ENCODE measurements at places on chromosomes 5 and 9.

GRCh38 chr5:116144103-116144502 lies 59.3 kb downstream of the COMMD10 start:
- no peak for DNase-seq

- peak; percentile 13 for DNase-seq
These were observed 6.2 kb downstream of the TMEM8B start for GRCh38 chr9:35835216-35835632.

- DNase-seq: no peak
These were observed 9.3 kb upstream of the PFDN1 start for GRCh38 chr5:140312067-140312790.

- no peak for DNase-seq
These were observed 17.2 kb downstream of the TMEM252 start for GRCh38 chr9:68523367-68523936.

- no peak for DNase-seq
These were observed 7.1 kb downstream of the SPRY4 start for GRCh38 chr5:142317753-142318152.

DNA sequence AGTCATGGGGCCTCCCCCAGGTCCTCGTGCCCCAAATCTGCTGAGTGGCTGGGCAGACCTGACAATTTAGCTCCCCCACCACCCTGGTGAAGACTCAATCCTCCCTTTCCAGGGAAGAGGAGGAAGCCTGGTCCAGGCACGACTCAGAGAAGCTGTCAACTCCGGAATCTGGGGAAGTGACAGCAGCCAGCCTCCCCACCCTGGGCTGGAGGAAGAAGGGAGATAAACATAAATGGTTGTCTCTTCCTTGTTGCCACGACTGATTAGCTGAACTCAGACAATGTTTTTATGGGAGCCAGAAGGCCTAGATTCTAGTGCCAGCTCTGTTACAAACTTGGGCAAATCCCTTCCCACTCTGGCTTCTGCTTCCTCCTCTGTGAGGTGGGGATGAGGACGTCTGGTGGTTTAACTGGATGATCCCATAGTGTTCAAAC lies 15.4 kb downstream of the CCDC69 start:
- DNase-seq: no peak

DNA sequence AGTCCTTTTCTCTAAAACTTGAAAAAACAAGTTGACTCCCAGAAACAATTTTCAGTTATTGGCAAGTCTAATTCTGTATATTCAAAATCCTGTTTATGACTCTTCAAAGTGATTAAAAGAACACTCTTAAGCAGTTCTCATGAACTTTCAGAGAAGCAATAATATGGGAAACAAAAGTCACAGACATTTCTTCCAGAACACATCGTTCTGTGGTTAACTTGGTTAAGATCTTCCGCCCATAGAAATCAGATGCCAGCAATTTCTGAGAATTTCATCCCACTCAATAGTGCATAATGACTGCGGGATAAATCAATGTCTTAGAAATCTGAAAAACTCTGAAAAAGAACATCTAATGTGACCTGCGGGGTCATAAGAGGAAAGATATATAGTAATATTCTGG lies 300.5 kb downstream of the COX7C start:
- DNase-seq: peak; percentile 59

DNA sequence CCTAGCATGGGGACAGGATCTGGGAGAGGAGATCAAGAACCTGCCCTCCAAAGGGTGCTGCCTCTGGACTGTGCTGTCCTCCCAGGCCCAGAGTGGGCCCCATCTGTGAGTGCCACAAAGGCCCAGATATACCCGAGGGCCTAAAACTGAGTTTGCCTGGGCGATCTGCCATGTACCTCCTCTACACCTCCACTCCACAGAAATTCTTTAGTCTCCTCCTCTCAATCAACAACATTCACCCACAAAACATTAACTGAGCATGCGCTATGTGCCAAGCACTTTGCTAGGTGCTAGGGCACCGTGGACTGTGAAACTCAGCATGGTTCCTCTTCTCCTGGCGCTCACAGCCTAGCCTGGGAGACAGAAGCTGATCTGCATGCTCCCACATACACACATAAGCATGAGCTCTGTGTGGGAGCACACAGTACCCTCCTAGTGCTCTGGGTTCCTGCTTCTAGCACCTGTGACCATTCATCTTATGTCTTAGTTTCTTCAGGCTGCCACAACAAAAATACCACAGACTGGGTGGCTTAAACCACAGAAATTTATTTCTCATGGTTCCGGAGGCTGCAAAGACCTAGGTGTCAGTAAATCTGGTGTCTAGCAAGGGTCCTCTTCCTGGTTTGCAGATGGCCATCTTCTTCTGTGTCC lies 82.0 kb upstream of the FSTL4 start:
- no peak for DNase-seq

GRCh38 chr9:130590305-130590704 lies 10.9 kb downstream of the FUBP3 start:
- no peak for DNase-seq

DNA sequence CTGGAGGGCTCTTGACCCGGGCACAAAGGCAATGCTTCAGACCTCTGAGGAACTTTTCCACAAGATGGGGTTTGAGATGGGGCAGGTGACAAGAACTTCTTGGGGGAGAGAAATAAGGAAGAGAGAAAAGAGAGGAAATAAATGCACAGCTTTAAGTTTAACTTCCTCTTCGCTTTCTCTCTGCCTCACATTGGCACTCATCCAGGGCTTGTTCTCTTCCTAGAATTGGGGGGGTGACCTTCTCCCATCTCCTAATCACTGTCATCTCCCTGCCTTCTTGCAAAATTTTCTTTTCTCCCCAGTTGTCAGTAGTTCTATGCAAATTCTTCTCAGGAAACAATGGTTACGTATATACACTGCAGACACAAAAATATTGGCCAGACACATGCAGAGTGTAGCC lies 19.1 kb upstream of the ADCY2 start:
- no peak for DNase-seq

DNA sequence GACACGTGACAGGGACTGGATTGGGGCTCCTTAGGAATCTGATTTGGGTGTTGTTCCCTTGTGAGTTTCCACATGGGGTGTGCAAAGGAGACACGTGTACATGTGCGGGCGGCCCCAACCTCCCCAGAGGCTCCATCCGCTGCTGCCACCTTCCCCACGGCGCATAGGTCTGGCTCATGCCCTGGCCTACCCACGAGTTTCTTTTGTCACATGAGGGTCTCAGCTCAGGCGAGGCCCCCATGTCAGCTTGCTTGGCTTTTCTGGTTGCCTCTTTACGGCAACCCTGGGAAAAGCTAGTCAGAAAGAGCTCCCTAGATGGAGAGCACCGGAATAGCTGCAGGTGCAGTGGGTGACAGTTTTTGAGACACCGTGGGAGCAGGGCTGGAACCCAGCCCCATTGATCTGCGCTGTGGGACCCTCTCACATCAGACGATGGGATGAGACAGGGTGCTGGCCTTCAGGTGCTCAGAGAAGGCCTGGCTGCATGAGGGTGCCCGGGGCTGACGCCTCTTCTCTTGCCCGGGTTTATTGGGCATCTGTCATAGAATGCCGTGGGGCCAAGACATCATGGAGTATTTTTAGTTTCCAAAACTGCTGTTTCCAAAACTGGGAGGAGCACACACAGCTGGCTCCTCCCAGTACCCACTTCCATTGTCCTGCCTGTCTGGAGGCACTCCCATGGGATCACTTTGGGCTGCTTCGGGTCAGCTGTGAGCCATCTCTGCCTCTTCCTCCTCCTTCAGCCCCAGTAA lies 107.8 kb downstream of the WNK2 start:
- no peak for DNase-seq

GRCh38 chr5:174320051-174320450 lies 274.5 kb downstream of the NSG2 start:
- no peak for DNase-seq

DNA sequence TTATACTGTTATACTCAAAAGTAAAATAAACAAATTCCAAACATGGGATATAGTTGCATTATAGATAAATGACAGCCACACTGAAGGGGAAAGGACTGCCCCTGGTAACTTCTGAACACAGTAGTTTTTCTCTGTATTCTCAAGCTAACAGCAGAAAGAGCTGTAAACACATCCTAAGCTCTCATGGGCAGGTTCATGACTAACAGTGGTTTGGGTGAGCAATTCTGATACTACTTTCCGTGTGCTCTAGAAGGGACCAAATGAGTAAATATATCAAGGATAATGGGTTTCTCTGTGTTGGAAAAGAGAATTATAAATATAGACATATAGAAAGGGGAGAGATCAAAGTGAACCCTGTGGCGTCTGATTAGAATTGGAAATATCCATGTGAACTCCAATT lies 2.2 kb upstream of the LCN6 start:
- DNase-seq: peak; percentile 74

GRCh38 chr9:114860187-114860586 lies 54.3 kb upstream of the TNFSF15 start:
- peak; percentile 17 for DNase-seq

DNA sequence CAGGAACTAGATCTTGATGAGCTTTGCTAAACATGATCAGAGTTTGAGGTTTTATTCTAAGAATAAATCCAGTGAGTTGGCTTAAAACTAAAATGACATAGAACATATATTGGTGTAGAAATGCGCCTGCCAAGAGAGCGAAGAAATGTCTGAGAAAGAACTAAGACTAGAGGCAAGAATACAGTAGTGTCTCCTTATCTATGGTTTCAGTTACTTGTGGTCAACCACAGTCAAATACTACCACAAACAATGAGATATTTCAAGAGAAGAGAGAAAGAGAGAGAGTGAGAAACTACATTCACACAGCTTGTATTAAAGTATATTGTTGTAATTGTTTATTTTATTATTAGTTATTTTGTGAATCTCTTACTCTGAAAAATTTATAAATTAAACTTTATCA lies 254.4 kb upstream of the CDH10 start:
- no peak for DNase-seq

DNA sequence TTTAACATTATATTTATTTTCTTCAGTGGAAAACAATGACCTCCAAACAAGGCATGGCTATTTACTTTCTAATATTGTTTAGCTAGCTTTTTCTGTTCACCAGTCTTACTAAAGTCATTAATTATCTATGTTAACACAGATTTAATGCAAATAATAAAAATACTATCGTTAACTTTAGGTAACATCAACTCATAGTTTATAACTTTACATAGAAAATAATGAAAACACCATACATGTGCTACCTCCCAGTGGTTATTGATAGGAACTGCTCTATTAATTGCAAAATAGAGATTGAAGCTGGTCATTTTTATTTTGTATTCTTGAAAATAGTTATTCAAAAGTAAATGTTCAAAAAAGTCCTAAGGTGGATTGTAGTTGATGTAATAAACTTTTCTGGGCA lies 78.3 kb upstream of the HCN1 start:
- no peak for DNase-seq

- DNase-seq: peak; percentile 68
These were observed 38.2 kb downstream of the C5orf15 start for GRCh38 chr5:133930061-133930812.

GRCh38 chr5:36777105-36777757 lies 99.3 kb upstream of the NIPBL start:
- DNase-seq: no peak

DNA sequence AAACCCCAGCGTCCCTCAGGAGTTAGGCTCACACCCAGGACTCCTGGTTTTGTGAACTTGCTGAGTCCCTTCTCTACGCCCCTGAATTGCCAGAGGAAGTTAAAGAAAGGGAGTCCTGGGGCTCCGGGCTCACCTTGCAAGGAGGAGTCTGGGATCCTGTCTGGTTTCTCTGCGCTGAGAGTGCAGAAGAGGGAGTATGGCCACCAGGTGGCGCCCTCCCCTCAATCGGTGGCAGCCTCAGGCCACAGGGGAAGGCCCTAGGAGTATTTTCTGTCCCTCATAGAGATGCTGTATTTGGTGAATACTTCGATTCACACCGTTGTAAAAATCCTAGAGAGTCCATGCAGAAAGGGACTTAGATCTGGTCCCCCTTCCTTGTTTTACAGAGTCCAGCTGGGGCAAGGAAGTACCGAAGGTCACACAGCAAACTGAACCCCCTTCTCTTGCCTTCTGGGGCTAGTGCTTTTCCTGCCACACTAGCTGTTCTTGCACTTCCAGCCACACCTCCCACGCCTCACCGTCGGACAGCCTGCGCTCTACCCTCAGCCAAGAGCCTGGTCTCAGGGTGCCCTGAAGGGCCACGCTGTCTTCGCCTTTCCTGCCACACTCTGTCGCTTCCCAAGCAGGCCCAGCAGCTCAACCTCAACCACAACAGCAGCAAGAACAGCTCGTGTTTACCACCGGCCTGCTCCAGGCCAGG lies 10.2 kb downstream of the HAND1 start:
- peak; percentile 84 for DNase-seq

DNA sequence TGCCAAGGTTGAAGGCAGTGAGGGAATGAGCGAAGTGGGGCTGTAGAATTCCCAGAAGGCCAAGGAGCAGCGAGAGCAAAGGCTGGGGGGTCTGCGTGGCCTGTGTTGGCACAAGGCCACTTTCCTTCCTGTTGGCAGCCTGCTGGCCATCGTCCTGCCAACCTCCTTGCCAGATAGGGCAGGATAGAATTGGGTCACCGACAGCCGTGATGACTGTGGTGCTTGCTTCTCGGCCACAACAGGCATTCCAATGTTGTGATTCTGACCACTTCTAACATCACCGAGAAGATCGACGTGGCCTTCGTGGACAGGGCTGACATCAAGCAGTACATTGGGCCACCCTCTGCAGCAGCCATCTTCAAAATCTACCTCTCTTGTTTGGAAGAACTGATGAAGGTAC lies 18.9 kb downstream of the TRIP13 start:
- DNase-seq: no peak

GRCh38 chr5:146107901-146108300 lies 2.5 kb upstream of the PLAC8L1 start:
- no peak for DNase-seq

GRCh38 chr5:32711362-32711680 lies 200 bp downstream of the NPR3 start:
- DNase-seq: no peak

DNA sequence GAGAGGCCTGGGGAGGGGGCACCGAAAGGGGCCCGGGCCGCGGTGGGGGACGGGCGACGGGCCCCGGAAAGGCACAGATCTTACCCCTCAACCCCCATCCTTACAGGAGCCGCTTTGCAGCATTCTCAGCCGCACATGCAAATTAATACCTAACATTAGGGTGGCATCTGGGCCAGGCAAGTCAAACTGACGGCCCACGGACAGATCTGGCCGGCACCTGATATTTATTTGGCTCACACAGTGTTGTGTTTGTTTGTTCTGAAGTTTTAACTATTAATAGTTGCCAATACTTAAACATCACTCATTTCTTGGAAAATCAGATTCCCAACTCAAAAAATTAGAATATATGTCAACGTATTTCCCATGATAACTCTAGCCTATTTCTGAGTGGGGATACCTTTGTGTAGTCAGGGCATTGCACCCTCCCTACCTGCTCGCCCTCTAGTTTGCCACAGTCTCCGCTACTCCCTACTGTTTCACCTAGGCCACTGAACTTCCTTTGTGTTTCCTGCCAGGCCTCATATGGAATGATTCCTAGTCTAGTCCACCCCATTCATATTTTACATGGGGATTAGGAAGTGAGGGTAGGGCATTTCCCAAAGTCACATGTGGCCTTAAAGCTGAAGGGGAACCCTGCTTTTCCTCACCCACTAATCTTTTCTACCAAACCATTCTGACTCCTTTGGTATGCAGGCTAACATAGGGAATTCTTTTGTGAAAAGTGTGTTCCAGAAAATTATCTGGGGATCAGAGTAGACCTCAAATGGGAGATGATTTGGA lies 71.9 kb upstream of the LARP1 start:
- no peak for DNase-seq

All from activated CD4-positive, alpha-beta T cell treated with anti-CD3 and anti-CD28 coated beads, Interleukin-2, Interleukin-6, amounts not matched to agents 100 ng/mL and 50 ng/mL, durations not matched to agents 16 hours and 8 hours (primary cell).